ENCODE measurements at places on chromosomes 12 and 14.

GRCh38 chr12:5262885-5263284 is 169.0 kb upstream of the NTF3 start:
- DNase-seq = no peak

DNA sequence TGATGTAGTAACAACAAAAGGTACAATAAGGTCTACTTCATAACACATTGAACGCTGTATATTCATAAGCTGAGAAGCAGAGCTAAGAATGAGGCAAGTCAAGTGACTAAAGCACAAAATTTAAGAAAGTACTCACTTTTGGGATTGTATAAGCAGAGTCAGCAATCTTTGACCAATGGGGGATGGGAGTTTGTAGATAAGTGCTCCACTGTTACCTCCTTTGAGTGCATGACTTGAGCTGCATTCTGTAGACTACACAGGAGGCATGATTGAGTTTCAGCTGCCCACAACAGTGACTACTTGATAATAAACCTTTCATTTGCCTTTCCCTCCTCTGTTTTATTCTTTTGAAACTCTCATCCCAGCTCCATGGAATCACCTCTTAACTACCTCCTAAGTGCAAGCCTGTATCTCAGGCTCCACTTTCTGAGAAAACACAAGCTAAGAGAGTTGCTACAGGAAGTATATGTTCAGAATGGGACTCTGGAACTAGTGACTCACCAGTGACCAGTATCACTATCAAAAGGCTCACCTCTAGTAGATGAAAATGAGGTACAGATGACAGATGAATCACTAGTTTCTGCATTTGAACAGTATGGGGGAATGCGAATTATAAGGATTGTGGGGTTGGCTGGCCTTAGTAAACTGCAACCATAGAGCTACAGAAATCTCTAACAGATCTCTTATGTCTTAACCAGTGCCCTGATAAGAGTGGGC is 49.2 kb downstream of the SLC35F4 start:
- DNase-seq = no peak

DNA sequence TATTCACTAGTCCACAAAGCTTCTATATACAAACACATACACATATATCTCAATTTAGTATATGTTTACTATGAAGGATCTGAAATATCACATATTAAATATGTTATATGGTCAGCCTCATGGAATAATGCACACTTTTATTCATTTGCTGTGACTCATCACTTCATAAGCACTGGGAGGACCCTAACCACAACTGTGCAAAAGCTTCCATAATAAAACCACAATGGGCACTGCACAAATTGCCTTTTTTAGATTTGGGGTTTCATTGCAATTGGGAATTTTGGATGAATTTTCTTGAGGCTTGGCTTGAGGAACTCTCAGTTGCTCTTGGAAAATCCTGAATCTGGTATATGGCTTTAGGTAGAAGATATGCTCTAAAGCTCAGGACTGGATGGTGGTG is 399.4 kb downstream of the C12orf75 start:
- no peak for DNase-seq

- DNase-seq = no peak
Observed at GRCh38 chr12:32843528-32844095, 53.0 kb downstream of the PKP2 start.

DNA sequence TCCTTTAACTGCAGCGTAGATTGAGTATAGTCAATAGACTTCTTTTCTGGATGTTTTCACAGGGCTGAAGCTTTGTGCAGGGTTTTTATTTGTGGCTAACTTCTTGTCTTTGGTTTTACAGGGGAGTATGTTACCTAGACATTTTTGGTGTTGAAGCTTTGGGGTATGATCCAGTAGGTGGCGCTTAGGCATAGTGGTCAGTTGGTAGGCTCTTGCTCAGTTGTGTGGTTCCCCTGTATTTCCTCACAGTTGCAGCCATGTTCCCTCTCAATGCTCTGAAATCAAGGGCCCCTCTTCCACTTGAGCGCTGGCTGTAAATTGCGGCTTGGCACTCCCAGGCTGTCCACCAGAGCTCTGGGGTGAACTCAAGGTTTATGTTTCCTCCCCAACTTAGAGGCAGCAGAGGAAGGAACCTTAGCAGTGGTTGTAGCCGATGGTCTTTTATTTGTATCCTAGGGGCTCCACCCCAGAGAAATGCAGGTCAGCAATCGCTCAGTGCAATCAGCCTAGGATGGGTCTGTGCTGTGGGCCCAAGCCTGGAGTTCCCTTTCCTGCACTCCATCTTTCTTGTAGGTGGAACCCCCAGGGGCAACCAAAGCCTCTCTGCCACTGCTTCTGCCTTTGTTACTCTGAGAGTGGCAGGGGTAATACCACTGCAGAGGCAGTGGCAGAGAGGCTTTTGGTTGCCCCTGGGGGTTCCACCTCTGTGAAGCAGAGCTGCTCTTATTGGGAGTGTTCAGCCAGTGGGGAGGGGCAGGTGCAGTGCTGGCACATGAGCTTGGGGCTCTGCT is 55.1 kb downstream of the CMAS start:
- DNase-seq = peak; percentile 55

DNA sequence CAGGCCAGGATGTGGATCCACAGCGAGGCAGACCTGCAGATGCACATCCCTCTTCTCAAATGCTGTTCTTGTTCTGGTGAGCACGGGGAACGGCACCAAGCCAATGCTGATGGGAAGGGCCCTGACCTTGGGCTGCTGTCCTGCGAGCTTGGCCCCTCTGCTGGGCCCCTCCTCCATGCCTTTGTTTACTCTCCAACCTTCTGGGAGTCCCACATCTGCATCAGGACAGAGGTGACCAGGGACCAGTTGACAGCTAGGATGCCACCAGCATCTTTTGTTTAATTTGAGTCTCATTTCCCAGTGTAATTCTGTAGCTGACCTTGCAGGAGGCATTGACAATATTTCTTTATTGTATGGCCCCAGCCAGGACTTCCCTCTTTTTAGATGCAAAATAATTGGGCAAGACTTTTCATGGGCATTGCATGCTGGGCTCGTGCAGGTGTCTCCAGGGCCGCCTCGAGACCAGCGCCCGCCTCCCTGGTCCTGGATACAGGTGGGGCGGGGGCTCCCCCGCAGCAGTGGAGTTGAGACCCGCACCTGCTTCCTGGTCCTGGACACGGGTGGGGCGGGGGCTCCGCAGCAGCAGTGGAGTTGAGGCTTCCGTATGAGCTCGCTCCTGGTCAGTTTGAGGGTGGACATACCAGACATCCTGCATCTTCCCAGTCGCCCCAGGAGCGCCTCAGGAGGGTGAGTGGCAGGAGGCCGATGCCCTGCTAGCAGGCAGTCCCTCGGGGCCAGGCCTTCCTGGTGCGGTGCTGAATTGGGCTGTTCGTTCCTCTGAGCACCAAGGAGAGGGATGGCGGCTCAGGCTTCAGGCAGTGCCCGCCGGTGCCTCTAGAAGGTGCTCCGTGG is 11.4 kb downstream of the PACS2 start:
- DNase-seq = no peak

- no peak for DNase-seq
Observed at GRCh38 chr14:103526914-103527248, 2.1 kb upstream of the TRMT61A start.

- no peak for DNase-seq
Observed at GRCh38 chr14:65482757-65483438, 70.4 kb downstream of the FUT8 start.

DNA sequence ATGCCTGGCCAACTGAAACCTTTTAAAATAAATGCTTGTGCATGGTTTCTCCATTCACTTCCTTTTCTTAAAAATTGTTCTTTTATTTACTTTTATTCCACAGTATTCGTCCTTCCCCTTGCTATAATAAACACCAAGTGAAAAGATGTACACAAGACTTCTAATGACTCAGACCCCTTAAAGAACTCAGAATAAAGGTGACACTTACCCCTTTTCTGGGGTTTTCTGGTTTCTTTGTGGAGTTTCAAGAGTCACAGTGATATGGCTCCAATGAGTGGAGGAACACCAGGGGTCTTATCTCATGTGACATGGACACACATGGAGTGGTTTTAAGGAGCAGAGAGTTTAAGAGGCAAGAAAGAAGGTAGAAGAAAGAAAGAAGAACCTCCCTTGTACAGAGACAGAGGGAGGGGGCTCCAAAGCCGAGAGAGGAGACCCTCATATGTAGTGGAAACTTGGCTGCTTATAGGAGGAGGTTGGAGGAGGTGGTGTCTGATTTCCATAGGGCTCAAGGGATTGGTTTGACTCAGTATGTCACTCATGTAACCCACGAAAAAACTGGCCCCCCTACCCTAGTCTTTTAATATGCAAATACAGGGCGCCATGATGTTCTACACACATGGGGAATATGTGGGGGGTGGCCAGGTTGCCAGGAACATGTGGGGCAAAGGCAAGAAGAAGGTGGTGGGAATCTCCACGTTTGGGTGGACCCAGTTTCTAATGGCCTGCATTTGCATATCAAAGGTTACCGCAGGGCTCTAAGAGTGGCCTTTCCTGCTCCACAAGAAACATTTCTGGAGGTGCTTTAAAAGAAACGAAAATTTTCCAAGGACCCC is 22.1 kb upstream of the CD69 start:
- DNase-seq = no peak

DNA sequence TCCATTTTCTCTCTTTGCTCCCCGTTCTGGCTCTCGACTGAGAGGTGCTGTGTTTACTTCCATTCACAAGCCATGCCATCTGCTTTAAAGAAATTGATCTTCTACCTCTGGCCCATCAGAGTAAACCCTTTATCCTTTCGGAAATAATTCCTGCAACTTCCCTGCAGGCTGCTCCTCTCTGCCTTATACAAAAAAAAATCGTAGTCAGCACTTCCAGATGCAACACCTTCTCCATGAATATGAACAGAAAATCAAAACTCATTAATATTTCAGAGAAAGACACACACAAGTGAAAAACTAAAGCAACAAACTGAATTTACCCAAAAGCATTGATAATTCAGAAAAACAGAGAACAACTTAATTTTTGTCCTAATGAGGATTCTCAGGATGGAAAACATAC is 127.6 kb upstream of the FSCB start:
- no peak for DNase-seq

DNA sequence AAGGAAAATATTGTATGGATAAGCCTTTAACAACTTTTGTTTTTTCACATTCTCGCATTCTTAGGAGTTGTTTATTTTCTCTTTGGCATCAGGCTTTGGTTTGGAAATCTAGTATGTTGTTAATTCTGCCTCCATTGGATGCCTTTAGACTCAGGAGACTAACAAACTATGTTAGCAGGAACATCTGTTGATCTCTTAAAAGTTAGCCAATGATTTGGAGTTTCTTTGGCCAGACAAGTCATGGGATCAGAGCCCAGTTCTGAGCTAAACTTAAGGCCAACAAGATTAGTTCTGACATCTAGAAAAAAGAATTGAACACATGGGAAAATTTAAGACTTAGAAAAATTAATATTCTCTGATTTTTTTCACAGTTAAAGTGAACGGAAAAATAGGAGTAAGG is 35.3 kb upstream of the STRAP start:
- DNase-seq = no peak

DNA sequence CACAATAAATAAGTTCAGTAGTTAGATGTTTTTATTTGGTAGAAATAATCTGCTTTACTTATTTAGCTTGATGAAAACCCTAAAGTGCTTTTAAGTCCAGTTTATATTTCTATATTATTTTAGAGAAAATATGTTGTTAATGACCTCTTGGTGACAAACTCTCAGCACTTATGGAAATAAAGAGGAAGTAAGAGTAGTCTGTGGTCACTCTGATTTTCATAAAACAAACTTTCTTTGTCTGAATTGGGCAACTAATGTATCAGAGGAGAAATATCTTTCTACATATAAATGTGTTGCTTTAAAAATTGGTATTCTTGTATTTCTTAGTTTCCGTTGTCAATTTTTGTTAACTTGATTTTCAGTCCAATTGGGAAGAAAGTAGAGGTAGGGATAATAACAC is 878.9 kb upstream of the SEL1L start:
- DNase-seq = no peak

GRCh38 chr12:105107494-105108371 is at the start of gene WASHC4:
TSS of gene WASHC4 (plus strand) at chr12:105107731. CDS start at chr12:105107801, 70 bp downstream.
- DNase-seq = peak; percentile 81

- DNase-seq = no peak
Observed at GRCh38 chr12:52354200-52354599, 13.1 kb downstream of the KRT85 start.

DNA sequence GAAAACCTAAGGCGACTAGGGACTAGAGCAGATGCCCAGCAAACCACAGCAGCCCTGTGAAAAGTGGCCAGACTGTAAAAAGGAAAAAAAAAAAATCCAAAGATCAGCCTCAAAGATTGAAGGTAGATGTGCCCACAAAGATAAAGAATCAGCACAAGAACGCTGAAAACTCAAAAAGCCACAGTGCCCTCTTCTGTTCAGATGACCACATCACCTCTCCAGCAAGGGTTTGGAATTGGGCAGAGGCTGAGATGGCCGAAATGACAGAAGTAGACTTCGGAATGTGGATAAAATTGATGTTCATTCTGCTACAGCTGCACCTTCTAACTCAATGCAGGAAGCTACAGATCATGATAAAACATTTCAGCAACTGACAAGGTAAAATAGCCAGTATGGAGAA is 154.4 kb downstream of the GPHN start:
- DNase-seq = no peak

DNA sequence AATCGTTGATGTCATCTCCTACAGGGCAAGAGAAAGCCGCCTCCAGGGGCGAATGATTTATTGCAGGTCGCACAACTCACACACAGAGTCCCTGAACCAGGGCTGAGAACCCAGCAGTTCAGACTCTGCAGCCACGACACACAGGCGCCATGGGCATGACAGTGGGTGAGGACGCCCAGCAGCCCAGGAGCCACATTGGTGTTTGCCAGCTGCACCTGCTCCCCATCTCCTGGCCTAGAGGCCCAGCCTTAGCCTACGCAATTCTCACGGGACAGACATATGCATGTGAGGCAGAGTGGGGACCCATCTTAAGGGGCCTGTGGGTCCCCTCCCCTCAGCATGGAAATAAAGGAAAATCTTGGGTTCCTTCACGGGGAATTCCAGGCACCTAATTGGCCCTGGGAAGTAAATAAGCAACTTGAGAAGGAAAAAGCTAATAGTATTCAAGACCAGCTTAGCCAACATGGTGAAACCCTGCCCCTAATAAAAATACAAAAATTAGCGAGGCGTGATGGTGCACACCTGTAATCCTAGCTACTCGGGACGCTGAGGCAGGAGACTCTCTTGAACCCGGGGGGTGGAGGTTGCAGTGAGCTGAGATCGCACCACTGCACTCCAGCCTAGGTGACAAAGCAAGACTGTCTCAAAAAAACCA is 69.3 kb downstream of the RIMBP2 start:
- DNase-seq = no peak

- DNase-seq = no peak
Observed at GRCh38 chr12:119201789-119202543, 23.2 kb downstream of the HSPB8 start.

Data from hematopoietic multipotent progenitor cell (in vitro differentiated cells).